Stimulated activated CD4-positive, alpha-beta T cell treated with anti-CD3 and anti-CD28 coated beads, Interleukin-12 subunit alpha, Interleukin-12 subunit beta, amount 100 ng/mL, for 48 hours (primary cell): ENCODE measurements at places on chromosomes 6 and 20.

DNA sequence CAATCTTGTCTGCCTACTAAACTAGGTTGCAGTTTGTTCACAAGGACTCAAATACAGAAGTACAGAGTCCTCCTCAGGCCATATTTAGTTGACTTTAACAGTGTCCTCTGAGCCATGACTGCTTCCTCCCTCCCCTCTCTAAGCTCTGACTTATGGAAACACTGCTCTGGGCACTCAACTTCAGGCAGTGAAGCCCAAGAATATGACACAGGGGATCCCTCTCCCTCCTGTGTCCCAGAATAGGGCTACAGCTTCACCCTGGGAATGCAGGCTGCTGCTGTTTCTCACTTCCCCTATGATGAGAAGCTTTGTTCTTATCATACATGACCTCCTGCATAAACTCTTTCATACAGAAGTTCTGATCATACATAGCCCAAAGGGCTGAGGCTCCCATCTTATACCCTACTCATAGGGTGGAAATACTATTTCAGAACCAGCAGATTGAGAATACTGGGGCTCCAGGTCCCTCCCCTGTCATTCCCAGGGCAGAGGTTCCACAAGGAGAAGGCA, 97.3 kb upstream of the UST start:
- DNase-seq, result no peak

DNA sequence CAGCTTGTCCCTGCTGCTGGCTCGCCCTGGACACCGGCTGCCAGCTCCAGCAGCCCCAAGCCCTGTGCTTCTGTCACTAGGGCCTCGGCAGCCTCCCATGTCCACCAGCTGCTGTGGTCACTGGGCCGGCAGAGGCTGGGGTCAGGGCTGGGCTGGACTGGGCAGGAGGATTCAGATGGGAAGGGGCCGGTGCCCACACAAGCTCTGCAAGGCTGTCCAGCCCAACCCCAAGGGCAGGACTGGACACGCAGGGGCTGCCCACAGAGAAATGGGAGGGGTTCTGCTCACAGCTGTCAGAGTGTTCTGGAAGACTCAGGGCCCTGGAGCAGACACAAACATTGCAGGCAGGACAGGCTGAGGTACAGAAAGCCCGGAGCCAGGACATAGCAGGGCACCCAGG, 65.6 kb downstream of the ADNP start:
- DNase-seq, result no peak

- peak; percentile 8 for DNase-seq
Measured at GRCh38 chr6:37324131-37325033, 29.4 kb upstream of the RNF8 start.

DNA sequence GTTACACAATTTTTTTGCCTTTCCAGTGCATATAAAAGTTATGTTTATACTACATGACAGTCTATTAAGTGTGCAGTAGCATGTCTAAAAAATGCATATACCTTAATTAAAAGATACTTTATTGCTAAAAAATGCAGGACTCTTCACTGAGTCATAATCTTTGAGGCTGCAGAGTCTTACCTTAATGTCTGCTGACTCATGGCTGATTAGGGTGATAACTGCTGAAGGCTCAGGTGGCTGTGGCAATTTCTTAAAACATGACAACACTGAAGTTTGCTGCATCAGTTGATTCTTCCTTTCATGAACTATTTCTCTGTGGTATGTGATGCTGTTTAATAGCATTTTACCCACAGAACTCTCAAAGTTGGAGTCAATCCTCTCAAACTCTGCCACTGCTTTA, 19.1 kb downstream of the ZSCAN23 start:
- no peak for DNase-seq

DNA sequence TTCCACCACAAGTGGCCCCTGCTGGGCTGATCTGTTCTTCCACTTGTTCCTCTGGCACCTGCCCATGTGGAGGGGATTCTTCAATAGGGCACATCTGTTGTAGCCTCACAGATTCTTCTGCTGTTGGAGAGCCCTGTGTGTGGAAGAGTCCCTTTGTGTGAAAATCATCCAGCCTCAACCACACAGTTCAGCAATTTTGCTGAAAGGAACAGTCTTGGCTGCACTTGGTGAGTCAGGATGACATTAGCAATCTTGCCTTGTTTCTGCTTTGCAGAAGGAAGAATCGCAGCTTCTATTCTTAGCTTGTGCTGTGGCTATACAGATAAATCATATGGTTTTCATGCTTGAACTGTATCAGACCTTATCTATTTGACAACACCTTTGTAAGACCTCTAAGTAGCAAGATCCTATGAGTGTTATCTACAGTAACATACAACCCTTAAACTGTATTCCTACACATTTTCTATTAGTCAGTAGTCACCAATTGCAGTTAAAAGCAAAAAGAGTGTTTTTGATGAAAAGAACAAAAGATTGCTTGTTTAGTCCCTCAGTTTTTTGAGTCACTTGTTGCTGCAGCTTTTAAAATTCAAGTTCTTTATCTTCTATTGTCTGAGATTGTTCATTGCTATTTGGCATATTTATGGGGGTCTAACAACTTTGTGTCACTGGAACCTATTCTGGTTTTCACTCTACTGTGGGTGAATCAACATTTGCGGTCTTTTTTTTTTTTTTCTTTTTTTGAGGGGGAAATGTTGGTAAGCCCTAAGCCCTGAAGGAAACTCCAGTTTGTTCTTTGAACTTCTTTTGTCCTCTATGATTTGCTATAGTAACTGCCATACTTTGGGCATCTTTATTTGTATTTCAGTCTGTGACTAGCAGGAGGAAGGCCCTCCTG, 231.6 kb downstream of the TFAP2B start:
- DNase-seq, result no peak

DNA sequence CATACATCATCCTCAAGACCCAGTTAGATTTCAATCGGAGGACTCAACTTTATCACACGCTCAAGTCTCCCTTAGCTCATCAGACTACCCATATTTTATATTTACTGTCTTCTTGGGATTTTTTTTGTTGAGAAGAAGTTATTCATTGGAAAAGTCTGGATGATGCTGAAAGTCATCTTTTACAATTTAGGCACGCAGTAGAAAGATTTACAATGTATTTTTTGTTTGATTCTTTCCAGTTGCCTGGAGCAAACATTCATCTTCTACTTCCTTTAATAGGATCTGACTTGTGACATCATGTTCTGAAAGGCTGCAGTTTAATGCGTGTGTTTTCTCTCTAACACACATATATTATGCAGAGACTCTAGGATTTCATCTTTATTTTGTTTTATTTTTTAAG, 235.7 kb downstream of the DOK5 start:
- DNase-seq, result no peak

DNA sequence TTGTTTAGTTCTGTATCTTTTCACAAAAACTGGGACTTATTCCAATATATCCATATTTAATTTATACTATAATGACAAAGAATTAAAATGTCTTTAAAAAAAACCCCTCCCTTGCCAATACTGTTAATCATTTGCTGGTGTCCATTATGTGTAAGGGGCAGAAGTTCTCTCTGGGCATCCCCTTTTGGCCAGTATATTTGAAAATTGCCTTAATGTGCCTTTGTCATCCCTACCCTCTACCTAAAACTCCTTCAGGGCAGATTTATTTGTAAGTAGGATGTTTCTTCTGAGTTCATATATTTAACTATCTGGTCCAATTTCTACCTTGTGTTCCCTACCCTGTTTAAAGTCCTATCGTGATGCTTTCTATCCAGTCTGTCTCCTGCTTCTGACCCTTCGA, 62.9 kb downstream of the ARHGAP18 start:
- DNase-seq, result no peak

GRCh38 chr20:46438156-46438750, 31.8 kb upstream of the ELMO2 start:
- DNase-seq, result no peak

DNA sequence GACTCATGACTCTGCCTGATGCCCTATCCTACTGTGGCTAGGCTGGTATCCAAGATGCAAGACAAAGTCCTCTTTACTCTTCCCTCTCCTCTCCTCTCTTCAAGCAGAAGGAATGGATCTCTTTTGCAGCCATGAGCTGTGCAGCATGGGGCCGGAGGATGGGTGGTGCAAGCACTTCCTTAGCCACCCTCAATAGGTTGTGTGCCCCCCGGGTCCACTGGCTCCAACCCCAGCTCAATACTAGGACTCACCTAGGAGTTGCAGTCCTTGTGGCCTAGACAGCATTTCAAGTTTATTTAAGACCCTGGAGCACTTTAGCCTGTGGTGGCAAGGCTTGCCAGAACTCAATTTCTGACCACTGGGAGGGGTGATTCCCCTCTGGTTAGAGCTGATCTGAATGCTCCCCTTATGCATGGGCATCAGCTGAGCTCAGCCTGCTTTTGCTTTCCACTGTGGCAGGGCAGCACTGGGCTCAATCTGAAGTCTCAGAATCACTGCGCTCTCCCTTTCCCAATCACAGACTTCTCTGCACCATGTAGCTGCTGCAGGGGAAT, 29.0 kb upstream of the GRM4 start:
- no peak for DNase-seq

DNA sequence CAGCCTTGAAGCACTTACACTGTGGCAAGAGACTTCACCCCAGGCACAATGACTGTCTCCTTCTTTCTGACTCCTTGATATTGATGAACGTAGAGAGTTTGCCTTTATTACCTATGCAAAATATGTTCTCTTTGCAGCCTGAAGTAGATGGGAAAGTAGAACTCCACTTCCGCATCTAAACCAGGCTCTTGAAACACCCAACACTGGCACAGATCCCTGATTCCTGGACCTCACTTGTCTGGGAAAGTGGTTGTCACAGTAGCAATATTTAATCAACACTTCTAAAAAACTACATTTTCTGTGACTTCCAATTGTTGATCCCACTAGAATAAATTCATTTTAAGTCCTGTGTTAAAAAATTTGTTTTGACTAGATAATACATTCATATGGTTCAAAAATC, 143.1 kb downstream of the CDK19 start:
- DNase-seq, result no peak

GRCh38 chr6:150511313-150511712, 88.4 kb upstream of the PLEKHG1 start:
- DNase-seq, result no peak

GRCh38 chr6:116404696-116405095, 33.9 kb downstream of the DSE start:
- no peak for DNase-seq

- no peak for DNase-seq
Measured at GRCh38 chr20:5612581-5613301, 137.5 kb upstream of the SHLD1 start.

DNA sequence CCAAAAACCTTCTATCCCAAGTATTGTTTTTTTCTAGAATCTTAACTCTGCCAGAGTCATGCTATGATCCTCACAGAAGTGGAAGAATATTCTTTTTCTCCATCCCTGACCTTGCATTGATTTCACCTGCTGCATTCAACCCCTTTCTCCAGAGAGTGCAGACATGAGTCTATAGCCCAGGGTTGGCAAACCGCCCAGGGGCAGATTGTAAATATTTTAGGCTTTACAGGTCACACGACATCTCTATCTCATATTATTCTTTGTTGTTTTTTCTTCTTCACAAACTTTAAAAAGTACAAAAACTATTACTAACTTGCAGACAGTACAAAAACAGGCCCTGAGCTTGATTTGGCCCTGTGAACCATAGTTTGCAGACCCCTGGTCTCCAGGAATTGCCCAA, 112.1 kb upstream of the ASF1A start:
- no peak for DNase-seq
